ENCODE measurements at places on chromosomes 16 and 17.

GRCh38 chr16:10972819-10973464 lies 28.6 kb downstream of the CLEC16A start:
- DNase-seq = no peak

GRCh38 chr16:67179421-67180080 lies 4.2 kb downstream of the MATCAP1 start:
- DNase-seq = no peak

DNA sequence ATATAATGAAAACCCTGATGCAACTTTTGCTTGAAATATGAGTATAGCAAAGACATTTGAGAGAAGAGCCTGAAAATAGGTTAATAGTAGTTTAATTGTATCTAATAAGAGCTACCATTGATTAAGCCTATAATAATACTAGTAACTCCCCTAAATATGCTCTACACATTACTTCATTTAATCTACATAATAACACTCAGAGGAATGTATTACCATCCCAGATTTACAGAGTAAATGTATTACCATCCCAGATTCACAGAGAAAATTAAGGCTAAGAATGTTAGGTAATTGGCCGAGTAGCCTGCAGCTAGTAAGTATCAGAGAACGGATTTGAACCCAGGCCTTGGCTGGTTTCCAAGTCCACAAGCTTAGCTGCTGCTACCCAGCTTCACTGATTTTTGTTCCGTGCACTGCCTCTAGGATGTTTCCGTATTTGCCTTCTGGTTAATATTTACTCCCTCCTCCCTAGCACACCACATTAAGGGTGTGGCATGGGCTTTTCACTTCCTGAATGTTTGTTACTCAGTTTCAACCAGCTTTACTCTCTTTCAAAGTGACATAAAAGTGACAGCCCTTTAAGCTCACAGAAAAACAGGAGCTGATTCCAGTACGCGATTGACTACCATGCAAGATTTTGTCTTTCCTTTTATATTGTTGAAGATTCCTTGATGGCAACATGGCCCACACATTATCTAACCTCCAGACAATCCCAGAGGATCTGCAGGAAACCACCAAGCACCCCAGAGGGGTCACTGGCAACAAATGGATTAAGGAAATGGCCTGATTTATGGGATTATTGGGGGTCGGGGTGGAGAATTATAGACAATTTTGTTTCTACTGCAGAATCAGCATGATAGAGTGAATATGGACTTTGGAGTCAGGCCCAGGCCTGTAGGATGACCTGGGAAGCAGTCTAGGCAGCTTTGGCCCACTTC lies 26.7 kb upstream of the TOX3 start:
- no peak for DNase-seq

DNA sequence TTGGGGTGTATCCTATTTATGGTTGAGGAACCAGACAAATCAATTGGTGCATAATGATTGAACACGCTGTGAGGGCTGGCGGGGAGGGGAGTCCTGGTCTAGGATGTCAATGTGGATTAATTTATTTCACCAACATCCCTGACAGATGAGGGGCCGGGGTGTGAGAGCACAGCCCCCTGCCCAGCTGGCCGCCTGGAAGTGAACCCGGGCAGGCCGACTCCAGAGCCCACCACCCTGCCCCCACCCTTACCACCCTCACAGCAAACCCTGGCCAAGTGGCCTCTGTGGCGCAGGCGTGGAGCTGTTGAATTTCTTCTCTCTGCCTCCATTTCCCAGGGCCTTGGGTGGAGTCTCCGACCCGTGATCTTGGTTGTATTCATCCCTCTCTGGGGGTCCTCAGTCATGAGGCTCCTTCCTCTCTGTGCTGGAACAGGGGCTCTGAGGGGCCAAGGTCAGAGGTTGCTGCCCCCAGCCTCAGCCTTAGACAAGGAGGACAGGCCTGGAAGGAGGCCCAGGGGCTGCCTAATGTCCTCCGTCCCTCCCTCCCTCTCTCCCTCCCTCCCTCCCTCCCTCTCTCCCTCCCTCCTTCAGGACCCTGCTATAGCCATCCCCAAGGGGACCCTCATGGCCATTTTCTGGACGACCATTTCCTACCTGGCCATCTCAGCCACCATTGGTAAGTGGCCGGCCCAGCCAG lies 12.6 kb downstream of the SLC12A3 start:
- no peak for DNase-seq

- DNase-seq = no peak
Observed at GRCh38 chr16:57663436-57663835, 4.7 kb upstream of the ADGRG3 start.

DNA sequence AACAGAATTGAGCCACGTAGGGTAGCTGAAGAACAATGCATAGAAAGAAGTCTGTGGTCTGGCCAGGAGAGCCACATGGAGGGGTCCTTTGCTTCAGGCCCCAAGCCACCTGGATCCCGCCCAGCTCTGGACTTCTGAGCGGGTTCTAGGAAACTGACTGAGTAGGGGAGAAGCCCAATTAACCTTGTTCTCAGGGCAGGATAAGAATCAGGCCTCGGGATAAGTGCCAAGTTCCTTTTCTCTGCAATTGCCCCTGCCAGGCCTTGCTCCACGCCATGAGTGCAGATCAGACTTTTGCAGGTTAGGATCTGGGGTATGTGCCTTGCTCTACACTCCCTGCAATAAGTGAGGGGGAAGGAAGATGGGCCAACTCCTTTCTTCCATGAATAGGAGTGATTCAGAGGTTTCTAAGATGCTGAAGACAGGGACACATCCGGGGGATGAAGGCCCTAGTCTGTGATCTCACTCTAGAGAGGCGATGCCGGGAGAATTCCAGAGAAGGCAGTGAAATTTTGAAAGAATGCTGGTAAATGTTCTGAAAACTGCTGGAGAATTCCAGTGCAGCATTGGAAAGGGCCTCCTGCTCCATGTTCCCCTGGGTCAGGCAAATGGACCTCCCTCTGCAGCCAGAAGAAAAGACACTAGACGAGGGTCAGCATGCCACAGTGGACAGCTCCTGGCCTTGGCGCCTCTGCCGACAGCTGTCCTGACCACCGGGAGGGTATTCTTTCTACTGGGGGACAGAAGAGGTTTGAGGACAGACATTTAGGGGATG lies 5.8 kb downstream of the NEUROD2 start:
- DNase-seq = no peak

- DNase-seq = no peak
Observed at GRCh38 chr17:63571632-63572310, 21.5 kb downstream of the DCAF7 start.

- no peak for DNase-seq
Observed at GRCh38 chr17:61880589-61881102, 17.3 kb upstream of the BRIP1 start.

DNA sequence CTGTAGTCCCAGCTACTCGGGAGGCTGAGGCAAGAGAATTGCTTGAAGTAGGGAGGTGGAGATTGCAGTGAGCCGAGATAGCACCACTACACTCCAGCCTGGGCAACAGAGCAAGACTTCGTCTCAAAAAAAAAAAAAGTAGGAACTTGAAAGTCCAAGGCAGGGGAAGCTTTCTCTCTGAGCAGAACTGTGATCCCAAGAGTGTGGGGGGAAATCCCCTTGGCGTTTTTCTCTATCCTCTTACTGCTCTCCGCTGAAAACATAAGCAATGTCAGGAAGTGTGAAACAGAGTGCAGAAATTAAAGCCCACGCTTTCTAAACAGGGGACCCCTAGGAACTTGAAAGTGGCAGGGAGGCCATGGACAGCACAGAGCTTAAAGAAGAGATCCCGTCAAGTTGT lies 9.8 kb upstream of the CMTM3 start:
- DNase-seq = no peak
